ENCODE measurements at places on chromosomes 13 and 19.

GRCh38 chr13:43908156-43909126 lies 28.7 kb downstream of the LACC1 start:
- DNase-seq, result no peak

DNA sequence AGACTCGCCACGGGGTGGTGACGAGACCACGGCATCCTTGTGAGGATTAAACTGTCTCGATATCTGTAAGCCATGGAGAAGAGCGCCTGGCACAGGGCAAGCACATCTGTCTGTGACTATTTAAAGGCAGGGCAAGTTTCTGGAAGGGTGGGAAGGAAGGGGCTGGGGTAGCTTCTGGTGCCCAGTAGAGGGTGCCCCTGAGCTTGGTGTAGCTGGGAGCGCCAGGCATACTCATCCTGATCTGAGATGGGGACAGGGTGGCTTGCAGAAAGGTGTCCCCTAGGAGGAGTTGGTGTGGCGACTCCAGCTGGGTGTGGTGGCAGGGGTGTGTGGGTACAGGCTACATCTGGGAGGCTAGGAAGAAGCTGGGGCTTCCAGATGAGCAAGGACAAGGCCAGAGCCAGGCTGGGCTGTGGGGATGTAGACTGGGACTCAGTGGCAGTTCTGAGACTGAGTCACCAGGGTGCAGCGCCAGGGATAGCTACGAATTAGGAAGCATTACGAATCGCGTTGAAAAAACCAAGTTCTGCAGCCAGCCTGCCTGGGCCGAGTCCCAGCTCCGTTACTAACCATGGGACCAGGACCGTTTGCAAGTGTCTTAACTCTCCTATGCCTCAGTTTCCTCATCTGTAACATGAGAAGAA lies 23.1 kb upstream of the ASPDH start:
- no peak for DNase-seq

- DNase-seq, result no peak
Measured at GRCh38 chr13:114047358-114047881, 73.5 kb upstream of the C13orf46 start.

GRCh38 chr13:29852472-29853054 lies 2.1 kb upstream of the UBL3 start:
- no peak for DNase-seq

DNA sequence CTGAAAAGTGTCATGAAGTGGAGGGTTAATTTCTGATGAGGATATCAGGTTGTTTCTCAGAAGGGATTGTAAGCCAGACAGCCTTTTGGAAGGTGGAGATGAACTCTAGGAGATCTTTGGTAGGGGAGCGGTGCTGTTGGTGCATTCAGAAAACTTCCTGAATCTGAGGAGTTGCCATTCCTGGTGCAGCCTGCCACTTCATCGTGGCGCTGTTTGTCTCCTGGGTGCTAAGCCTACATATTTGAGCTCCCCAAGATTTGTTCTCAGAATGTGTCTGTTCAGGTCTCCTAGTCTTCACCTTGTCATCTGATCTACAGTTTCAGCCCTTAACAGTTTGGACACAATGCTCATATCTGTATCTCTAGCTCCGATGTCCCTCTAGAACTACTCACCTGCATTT lies 285.6 kb downstream of the MTUS2 start:
- no peak for DNase-seq

GRCh38 chr19:4443966-4444764 lies 13.4 kb downstream of the UBXN6 start:
- no peak for DNase-seq

DNA sequence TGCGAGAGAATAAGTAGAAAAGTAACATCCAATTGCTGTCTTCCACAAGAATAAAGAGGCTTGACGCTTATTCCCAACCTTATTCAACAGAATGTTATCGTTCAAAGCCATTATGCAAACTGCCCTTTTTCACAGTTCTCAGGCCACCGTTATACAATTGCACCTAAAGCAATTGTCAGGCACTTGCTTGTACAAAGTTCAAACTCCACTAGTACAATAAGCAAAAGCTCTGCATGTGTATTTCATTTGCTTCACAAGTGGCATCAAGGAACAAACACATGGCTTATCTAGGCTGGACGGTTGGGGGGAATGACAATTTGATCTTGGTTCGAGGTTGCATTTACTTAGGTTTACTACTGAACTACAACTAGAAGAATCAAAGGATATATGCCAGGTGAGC lies 815.6 kb downstream of the EFNB2 start:
- DNase-seq, result no peak

DNA sequence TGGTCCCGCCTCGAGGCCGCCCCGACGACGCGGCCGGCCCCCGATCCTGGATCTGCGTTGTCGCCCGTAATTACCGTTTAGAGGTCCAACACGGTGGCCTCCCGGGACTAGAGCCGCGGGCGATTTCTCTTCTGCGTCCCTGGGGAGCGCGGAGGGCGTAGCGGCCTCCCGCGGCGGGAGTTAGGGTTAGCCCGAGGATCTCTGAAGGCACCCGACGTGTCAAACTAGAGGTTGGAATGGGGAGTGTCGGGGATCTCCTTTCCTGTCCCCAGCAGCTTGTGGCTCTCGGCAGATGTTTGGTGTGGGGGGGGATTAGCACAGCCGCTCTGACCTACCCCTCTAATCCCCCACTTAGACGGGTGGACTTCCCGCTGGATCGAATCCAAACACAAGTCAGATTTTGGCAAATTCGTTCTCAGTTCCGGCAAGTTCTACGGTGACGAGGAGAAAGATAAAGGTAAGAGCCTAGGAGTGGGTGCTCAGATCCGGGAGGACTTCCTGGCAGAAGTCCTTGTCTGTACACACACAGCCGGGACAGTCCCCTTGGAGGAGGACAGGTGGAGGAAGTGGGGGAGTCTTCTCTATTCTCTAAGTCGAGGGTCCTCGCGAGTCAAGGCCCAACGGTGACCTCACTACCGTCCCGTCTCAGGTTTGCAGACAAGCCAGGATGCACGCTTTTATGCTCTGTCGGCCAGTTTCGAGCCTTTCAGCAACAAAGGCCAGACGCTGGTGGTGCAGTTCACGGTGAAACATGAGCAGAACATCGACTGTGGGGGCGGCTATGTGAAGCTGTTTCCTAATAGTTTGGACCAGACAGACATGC lies 581 bp downstream of the CALR start:
- DNase-seq, result no peak

- no peak for DNase-seq
Measured at GRCh38 chr13:30857636-30858035, 48.4 kb upstream of the MEDAG start.

- no peak for DNase-seq
Measured at GRCh38 chr13:34035676-34036325, 217.9 kb downstream of the RFC3 start.

GRCh38 chr19:34831714-34832113 lies 58.7 kb upstream of the ZNF599 start:
- DNase-seq, result no peak

- DNase-seq, result no peak
Measured at GRCh38 chr19:8398311-8398771, 8.2 kb downstream of the RAB11B start.

DNA sequence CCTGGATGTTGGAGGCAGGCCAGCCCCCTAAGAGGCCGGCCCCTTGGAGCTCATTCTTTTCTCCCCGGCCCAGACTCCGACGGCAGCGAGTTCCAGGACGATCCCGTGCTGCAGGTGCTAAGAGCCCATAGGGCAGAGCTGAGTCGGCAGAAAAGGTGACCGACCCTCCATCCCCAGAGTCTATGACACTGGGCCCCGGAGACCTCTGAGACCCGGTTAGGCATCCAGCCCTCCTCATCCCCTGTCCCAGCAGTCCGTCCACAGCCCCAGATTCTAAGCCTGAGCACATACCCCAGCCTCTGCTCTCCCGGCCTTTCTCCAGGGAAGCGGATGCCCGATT lies 7.3 kb upstream of the ARHGAP33 start:
- DNase-seq, result no peak

GRCh38 chr13:51971520-51972426 lies 39.5 kb downstream of the ATP7B start:
- DNase-seq, result no peak

DNA sequence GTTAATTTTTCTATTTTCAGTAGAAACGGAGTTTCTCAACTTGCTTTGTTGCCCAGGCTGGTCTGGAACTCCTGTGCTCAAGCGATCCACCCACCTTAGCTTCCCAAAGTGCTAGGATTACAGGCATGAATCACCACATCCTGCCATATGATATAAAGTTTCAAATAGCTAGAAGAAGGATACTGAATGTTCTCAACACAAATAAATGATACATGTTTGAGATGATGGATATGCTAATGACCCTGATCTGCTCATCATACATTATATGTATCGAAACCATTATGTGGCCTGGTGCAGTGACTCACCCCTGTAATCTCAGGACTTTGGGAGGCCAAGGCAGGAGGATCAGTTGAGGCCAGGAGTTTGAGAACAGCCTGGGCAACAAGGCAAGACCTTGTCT lies 11.5 kb downstream of the CIB3 start:
- no peak for DNase-seq

- no peak for DNase-seq
Measured at GRCh38 chr19:53871454-53871853, 3.8 kb downstream of the MYADM start.

DNA sequence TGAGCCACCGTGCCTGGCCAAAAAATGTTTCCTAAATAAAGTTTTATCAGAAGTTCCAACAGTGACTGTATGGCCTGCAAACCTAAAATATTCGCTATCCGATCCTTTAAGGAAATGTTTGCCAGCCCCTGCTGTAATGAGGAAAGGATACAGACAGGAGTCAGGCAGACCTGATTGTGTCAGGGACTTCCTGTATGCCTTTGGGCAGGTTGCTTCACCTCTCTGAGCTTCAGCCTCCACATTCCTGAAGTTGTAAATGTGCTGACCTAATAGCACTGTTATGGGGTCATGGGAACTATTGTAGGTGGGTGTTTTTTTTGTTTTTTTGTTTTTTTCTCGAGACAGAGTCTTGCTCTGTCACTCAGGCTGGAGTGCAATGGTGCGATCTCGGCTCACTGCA lies 6.2 kb downstream of the ABHD8 start:
- no peak for DNase-seq

- DNase-seq, result no peak
Measured at GRCh38 chr13:35953537-35954206, 177.5 kb downstream of the DCLK1 start.

DNA sequence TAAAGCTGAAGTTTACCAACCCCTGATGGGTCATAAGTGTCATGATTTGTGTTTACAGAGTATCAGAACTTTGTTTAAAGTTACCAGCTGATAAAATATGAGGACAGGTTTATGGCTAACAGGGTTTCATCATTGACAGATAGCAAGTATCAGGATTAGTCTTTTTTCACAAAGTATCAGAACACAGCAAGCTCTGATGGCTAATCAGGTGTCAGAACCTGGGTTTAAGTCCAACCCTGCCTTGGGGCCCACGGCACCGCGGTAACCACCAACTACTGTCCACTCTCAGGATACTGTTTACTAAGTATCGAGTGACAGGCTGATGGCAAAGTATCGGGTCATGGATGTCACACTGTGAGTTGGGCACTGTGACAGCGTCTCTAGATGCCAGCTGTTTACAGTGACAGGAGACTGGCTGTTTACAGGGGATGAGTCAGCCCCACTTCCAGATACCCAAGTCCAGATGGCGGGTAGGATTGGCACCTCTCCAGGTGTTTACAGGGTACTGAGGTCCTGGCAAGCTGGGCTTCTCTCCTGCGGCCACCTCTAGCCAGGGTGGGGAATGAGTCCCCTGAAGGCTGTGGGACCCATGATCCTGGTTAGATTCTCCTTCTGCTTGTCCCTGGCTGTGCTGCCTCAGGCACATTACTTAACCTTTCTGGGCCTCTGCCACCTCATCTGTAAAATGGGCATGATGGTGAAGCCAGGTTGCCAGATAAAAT lies 21.8 kb downstream of the ARRDC2 start:
- DNase-seq, result no peak

DNA sequence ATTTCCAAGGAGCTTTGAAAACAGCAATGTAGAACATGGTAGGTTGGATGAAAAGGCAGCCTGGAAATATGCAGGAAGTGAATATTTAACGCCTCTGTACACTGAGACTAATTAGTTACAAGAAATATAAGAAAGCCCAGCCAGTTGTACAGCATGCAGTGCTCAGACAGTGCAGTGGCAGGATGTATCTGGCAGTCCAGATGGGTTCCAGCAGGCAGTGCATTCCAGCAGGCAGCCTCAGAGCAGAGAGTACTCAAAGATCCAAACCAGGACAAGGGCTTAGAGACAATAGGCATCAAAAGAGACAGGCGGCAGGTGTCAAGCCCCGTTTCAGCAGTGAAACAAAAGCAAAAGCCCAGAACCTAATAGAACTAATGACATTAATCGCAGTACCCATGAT lies 2776.3 kb downstream of the PCDH9 start:
- DNase-seq, result no peak

DNA sequence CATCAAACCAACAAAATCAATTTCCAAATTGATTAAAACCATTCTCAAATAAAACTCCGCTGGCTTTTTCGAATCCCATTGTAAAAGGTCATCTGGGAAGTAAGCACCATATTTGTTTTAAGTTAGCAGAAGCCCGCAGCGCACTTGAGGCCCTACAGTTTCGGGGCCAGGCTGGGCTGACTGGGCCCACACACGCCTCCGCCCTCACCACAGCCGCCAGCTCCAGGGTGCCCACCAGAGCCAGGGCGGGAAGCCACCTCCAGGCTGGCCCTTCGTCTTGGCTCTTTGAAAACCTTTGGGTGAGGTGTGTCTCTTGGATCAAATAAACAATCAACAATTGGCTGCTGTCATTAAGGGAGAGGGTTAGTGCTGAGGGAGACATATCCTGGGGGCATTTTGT lies 133.3 kb downstream of the SOX1 start:
- DNase-seq, result no peak

- peak; percentile 11 for DNase-seq
Measured at GRCh38 chr19:40908976-40909375, 26.9 kb upstream of the CYP2A7 start.

- no peak for DNase-seq
Measured at GRCh38 chr13:29493796-29494195, 101.7 kb downstream of the SLC7A1 start.

GRCh38 chr19:17049711-17050280 lies 23.2 kb upstream of the CPAMD8 start:
- no peak for DNase-seq

- no peak for DNase-seq
Measured at GRCh38 chr13:111292710-111293485, 27.5 kb upstream of the TEX29 start.

GRCh38 chr13:61255040-61255796 lies 160.4 kb downstream of the PCDH20 start:
- no peak for DNase-seq

- no peak for DNase-seq
Measured at GRCh38 chr19:34838753-34839431, 65.9 kb upstream of the ZNF599 start.

DNA sequence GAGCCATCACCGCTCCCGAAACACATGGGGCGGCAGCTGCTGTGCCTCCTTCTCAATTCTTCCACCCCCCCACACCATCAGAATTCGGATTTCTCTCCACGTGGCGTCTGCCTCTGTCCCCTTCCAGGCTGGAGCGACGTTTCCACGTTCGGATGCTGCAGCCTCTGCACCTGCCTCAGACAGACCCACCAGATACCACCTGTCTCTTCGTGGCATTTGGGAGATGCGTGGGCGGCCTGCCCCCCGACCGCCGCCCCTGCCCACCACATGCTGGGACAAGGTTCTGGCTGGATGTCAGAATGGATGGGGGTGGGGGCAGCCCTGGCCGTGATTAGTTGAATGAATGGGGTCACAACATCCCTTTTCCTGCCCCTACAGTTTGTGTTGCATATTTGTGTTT lies 90.0 kb downstream of the SLC7A1 start:
- no peak for DNase-seq
